Activated T-helper 9 cell treated with anti-CD3 and anti-CD28 coated beads, Interleukin-2, amount 50 U/mL, for 16 hours (primary cell): ENCODE measurements at places on chromosomes 7 and 10.

GRCh38 chr7:1123715-1124114, 35.8 kb downstream of the GPER1 start:
- DNase-seq: no peak

DNA sequence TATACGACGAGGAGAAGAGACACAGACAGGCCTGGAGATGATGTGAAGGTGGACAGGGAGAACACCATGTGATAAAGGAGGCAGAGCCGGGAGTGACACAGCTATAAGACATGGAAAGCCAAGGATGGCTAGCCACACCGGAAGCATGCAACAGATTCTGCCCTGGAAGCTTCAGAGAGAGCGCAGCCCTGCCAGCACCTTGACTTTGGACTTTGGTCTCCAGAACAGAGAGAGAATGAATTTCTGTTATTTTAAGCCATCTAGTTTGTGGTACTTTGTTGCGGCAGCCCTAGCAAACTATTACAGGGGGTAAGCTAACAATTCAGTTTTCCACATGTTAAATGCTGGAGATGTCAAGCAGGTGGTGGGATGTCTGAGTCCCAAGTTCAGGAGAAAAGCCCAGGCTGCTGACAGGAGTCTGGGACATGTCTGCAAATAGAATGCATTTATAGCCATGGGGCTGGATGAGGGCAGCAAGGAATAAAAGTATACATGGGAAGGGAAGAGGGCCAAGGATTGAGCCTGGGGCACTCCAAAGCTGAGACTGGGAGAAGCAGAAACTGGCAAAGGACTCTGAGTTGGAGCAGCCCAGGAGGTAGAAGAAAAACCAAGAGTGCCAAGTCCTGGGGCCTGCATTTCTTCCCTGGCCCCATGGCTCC, 65.1 kb downstream of the ATXN7L1 start:
- no peak for DNase-seq

GRCh38 chr10:37860494-37861190, 3.2 kb upstream of the ZNF248 start:
- DNase-seq: no peak

GRCh38 chr10:95536017-95536416, 25.2 kb downstream of the SORBS1 start:
- DNase-seq: no peak

DNA sequence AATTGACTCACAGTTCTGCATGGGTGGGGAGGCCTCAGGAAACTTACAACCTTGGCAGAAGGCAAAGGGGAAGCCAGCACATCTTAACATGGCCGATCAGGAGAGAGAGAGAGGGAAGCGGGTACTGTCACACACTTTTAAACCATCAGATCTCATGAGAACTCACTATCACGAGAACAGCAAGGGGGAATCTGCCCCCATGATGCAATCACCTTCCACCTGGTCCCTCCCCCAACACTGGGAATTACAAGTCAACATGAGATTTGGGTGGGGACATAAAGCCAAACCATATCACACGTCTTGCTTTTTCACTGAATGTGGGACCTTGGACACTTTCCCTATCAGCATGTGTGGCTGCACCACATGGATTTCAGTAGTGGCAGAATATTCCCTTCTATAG, 9.0 kb upstream of the AKR1E2 start:
- DNase-seq: no peak

DNA sequence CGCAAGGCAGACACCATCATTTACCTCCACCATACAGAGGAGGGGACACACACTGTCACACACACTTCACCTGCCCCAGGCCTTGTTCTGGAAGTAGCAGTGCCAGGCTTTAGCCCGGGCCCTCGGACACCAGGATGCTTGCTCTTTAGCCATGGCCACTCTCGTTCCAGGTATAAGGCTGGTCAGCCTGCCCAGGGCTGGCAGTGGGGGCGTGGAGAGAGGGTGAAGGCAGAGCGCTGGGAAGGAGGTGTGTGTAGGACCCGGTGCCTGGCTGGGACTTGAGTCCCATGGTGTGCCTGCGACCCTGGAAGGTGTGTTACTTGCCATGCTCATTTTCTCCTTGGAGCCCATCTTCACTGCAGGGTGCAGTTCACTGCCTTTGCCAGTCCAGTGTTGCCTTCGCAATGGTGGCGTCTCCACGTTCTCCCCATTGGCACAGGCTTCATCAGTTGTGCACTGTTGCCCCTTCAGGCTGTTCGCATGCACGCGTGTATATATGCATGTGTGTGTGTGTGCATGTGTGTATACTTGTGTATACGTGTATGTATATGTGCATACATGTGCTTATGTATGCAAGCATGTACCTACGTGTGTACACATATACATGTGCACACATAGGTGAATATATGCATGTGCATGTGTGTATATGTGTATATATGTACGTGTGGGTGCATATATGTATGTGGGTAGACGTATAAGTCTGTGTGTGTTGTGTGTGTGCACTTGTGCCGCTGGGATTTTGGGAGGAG, 153.4 kb downstream of the CAMK1D start:
- no peak for DNase-seq
